ENCODE measurements at places on chromosomes 13 and 19.

DNA sequence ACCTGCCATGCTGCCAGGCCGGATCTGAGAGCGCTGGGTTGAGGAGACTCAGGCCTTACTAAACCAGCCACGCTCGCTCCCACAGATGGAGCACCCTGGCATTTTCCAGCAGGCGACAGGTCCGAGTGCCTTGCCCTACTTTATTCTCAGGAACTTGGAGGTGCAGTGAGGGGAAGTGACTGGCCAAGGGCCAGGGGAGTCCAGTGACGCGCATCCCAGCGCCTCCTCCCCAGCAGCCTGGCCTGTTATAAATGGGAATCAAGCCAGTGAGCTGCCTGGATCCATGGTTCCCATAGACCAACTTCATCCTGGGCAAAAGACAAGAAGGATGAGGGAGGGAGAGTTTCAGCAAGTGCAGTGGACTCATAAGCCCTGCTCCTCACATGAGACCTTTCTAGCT, 35.5 kb downstream of the TMED1 start:
- no peak for DNase-seq

DNA sequence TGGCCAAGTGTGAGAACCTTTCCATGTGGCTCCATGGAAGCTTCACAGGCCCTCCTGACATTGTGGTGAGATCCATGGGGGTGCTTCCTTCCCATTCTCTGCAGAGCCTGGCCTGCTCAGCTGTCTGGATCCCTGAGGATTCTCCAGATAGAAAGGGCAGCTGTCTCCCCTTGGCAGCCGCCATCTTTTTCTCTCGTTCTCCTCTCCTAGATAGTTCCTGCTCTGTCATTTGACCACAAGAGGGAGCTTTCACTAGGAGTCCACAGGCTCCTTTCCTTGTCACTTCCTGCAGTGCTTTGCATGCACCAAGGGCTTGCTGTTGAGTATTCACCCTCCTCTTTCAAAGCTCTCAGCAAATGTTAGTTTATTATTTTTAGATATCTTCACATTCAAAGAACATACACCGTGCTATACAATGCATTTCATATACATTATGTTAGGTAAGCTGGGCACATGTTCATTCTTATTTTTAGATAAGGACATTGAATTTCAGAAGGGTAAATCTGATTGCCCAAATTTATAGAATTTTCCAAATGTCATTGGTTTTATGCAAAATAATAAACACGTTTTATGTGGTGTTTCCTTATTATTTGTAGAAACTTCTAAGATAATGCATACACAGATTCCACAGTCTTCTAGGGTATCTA, 133.2 kb downstream of the FRY start:
- peak; percentile 88 for DNase-seq

GRCh38 chr19:14432791-14433553, at the start of gene PKN1:
Gene PKN1, plus strand, starts transcription at chr19:14433306. Its CDS starts 216 bp downstream, at chr19:14433522.
- peak; percentile 81 for DNase-seq

DNA sequence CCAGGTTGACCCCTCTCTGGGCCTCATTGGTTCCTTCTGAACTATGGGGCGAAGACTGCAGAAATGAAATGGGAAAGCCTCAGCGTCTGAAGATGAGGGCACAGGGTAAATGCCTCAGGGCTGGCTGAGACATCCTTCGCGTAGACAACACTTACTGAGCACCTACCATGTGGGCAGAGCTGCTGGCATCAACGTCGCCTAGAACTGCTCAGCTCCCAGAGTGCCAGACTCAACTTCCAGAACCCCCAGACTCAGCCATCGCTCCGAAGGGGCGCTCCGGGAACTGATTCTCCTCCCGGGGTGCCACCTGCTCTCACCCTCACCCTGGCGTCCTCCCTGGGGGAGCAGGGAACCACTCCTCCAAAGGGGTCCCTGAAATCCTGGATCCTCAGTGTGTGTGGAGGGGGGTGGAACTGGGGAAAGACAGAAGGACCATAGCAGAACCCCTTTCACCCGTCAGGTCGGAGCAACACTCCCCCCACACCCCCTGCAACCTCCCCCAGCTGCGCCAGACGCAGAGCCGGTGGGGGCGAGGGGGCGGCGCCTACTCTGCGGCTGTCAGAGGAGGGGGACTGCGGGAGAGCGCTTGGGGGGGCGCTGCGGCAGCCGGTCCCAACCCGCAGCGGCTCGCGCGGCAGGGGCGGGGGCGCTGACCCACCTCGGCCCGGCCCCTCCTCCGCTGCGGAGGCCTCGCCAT, 8.2 kb upstream of the NFIC start:
- DNase-seq = peak; percentile 54

- no peak for DNase-seq
These were observed 24.2 kb downstream of the GAS6 start for GRCh38 chr13:113839536-113840204.

GRCh38 chr13:29918845-29919244, 68.4 kb upstream of the UBL3 start:
- DNase-seq = no peak

DNA sequence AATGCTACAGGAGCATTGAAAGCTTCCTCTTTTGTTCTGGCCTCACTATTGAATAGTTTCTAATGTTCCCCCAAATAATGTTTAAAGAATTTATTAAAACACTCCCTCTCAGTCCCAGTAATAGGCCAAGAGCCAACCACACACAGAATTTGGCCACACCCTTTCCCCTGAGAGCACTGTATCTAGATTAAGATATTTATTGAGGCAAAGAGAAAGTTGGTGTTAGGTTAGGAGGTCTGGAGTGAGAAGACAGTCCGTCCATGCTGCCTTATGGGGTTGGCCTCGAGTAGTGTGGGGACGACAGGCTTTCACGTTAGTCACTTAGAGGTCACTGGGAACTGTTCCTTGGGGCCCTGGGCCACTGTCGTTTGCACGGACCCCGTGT, 122.9 kb upstream of the RNF113B start:
- DNase-seq = no peak

DNA sequence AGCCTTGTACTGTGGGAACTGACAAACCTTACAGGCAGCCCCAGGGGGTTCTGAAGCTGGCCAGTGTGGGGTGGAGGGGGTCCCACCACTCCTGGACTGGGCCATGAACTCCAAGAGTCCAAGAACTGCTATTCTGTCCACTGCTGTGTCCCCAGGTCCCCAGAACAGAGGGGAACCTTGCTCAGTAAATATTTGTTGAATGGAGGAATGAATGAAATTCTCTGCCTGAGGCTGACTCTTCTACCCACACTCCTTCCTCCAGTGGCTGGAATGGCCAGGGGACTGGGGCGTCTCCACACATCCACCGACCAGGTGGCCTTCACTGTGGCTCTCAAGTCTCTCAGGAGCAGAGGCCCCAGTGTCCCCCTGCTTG, 11.6 kb downstream of the WIZ start:
- no peak for DNase-seq

DNA sequence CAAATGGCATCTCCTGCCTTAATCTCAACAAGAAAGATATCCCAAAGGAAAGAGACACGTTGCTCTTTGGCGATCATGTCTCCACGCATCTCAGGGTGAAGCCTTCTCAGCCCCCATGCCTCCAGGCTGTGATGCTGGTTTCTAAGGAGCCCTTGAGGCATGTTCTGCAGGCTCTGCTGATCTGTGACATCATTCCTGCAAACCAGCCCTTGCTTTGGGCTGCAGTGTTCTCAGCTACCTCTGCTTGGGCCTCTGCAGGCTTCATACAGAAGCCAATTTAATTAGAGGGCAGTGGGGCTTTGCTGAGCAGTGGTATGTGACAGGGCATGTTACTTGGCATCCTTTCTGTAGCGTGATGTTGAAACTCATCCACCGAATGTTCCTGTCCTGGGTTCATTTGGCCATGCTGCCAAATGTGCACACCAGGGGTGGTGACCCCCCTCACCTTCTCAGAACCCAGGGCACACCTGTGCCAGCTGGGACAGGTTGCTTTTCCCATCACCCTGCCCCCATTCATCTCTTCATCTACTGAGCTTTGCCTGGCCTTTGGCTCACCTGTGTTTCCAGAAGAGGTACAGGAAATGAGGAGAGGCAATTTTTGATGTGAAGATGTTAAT, 230.9 kb downstream of the TEX29 start:
- DNase-seq = no peak

GRCh38 chr13:32075170-32075851, 43.7 kb downstream of the FRY start:
- DNase-seq = no peak

DNA sequence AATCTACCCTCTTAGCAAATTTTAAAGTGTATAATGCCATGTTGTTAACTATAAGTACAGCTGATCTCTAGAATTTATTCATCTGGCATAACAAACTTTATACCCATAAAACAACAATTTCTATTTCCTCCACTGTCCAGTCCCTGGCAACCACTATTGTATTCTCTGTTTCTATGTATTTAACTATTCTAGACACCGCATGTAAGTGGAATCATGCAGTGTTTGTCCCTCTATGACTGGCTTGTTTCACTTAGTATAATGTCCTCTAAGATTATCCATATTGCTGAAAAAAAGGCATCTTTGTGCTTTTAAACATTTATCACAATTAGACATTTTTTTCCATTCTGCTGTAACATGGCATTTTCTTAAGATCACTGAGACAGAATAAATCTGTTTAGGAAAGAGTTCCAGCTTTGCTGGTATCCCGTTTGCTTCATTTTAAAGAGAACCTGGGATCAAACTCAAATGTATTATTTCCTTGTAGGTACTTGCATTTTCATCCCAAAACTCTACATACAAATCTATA, 1191.0 kb downstream of the SLITRK5 start:
- no peak for DNase-seq

GRCh38 chr13:75934889-75935288, 298.8 kb downstream of the LMO7 start:
- DNase-seq = no peak

DNA sequence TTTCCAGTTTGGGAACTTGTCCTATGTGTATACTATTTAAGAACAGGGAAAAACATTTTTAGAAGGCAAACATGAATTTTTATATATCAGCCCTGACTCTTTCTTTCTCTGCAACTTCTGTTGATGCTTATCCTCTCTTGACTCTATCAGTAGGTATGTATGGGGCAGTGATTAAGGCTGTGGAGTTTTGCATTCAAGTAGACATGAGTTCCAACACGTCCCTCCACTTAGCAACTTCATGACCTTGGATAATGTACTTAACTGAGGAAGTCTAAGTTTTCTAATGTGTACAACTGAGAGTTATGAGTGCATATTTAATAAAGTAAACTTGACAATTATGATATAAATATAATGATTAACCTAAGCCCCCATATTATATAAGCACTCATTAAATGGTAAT, 414.6 kb downstream of the TDRD3 start:
- no peak for DNase-seq

- DNase-seq = no peak
These were observed 13.7 kb downstream of the BCKDHA start for GRCh38 chr19:41411100-41411967.

DNA sequence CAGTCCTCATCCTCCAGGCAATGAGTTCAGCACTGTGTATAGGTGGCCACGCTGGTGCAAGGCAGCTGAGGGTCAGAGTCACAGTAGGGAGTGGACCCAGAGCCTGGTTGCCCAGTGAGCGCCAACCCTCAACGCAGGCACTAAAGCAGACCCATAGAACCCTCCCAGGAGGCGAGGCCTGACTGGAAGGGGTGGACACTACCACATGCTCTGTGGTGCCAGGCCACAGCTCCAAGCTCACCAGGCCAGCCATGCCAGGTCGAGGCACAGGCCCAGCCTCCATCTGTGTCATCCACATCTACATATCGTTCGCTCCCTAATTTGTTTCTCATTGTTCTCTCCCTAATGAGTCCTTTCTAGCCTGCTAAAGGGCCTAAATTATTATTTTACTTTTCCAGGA, 165.8 kb upstream of the GPR12 start:
- no peak for DNase-seq

- DNase-seq = no peak
These were observed 80.4 kb downstream of the TSHZ3 start for GRCh38 chr19:31268751-31269383.

- peak; percentile 44 for DNase-seq
These were observed 496.7 kb downstream of the COG6 start for GRCh38 chr13:40152145-40152544.

GRCh38 chr19:31883296-31883990, 462.0 kb upstream of the ZNF507 start:
- DNase-seq = no peak

DNA sequence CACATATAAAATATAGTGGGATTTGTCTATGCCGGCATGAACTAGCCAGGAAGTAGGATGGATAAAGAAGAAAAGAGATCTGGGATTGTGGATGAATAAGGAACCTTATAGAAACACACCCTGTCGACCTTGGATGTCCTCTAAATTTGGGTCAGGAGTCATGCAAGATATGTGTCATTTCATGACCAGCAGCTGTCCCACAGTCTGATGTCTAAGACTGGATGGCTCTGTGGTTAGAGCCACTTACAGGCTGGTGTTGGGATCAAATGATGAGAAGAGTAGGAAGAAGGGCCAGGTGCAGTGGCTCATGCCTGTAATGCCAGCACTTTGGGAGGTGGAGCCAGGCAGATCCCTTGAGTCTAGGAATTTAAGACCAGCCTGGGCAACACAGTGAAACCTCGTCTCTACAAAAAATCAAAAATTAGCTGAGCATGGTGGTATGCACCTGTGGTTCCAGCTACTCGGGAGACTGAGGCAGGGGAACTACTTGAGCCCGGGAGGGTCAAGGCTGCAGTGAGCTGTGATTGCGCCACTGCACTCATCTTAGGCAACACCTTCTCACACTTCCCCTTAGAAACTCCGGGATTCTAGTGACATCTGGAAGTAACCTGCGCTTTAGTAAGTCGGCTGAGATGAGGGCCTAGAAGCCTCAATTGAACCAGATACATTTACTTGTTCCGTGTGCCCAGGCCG, 30.8 kb downstream of the TMED1 start:
- no peak for DNase-seq

DNA sequence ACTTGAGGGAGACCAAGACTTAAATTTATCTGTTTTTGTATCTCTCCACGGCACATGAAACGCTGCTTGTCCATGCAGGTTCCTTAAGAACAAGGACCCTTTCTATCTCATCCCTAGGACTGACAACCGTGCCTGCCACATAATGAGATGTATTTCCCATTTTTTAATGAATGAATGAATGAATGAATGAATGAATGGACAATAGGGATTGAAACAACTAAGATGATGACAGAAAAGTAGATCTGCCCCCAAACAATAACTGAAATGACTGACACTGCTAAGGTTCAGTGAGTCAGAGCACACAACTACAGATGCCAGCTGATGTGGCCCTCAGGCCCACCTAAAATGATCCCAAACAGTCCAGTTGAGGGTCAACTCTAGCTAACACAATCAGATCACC, 69.8 kb downstream of the USP12 start:
- DNase-seq = no peak

GRCh38 chr19:11425719-11426457, 6.8 kb upstream of the RGL3 start:
- no peak for DNase-seq

GRCh38 chr13:41492432-41493260, 35.3 kb downstream of the RGCC start:
- peak; percentile 58 for DNase-seq

GRCh38 chr19:40585241-40585981, 8.7 kb downstream of the SHKBP1 start:
- DNase-seq = no peak

- peak; percentile 17 for DNase-seq
These were observed 753 bp downstream of the ZNF235 start for GRCh38 chr19:44303976-44304568.

- no peak for DNase-seq
These were observed 54.1 kb upstream of the RFXAP start for GRCh38 chr13:36764957-36765356.
